ENCODE measurements at places on chromosomes 11 and 22.

DNA sequence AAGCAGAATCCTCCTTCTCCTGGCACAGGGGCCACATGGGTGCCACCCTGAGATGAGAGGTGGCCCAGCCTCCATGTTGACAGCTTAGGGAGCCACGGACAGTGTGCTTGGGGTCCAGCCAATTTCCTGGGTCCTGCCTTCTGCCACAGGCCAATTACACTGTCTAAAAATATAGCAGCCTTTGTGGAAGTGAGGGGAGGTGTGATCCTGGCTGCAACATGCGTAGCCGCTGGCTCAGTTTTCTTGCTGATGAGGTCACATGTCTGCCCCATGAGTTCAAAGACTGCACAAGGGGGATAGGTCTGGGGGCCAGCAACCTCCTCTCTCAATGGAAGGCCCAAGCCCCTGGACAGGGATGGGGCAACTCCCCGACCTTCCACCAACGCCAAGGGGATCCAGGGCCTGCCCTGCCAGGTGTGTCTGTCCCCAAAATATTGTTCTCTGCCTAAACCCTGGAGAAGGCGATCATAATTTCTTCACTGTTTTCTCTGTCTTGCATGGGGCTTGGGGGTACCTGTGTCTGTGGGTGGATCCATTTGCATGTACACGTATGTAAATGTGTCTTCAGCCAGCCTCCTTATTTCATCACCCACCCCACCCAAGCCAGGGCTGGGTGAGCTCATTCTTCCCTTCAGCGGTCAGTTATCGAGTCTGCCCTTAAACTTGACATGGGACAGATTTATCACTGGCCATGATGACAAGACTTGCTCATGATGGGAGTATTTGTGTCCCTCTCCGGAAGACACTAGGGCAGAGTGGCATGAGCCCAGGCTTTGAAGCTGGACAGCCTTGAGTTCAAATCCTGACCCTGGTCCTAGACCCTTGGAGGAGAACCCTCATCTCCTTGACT lies 59.4 kb downstream of the OTOG start:
- no peak for DNase-seq

DNA sequence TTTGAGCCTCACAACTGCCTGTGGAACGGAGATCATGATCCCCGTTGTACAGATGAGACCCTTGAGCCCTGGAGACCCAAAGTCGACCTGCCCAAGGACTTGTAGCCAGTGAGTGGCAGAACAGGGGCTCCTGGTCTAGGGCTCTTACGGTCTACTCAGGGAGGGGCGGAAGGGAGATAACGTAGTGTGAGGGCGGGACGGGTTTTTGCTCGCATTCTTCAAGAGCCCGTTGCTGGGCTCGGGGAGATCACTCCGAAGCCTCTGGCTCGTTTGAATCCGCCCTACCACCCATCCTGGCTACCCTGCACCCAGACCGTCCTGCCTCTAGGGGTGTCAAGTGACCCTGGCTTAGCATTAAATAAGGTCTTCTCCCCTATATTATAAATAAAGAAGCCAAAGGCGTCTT lies 639 bp downstream of the CRY2 start:
- DNase-seq = no peak

- DNase-seq = no peak
Observed at GRCh38 chr11:40061221-40061620, 1398.2 kb downstream of the LRRC4C start.

GRCh38 chr22:45888221-45889092 lies 88.5 kb downstream of the WNT7B start:
- DNase-seq = no peak

GRCh38 chr11:5796541-5796940 lies 5.5 kb upstream of the OR52N1 start:
- DNase-seq = no peak

DNA sequence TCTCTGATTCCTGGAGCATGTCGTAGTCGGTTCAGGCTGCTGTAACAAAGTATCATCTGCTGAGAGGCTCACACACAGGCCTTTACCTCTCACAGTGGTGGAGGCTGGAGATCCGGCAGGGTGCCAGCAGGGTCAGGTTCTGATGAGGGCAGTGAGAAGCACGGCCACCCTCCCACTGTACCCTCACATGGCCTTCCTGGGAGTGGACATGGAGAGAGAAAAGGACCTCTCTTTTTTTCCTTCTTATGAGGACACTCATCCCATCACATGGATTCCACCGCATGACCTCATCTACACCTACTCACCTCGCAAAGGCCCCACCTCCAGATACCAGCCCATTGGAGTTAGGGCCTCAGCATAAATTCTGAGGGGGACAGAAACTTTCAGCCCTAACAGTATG lies 99.5 kb downstream of the BCR start:
- DNase-seq = no peak

- DNase-seq = no peak
Observed at GRCh38 chr11:32313477-32313876, 121.9 kb downstream of the WT1 start.

GRCh38 chr11:79087961-79088318 lies 352.9 kb downstream of the TENM4 start:
- DNase-seq = no peak

DNA sequence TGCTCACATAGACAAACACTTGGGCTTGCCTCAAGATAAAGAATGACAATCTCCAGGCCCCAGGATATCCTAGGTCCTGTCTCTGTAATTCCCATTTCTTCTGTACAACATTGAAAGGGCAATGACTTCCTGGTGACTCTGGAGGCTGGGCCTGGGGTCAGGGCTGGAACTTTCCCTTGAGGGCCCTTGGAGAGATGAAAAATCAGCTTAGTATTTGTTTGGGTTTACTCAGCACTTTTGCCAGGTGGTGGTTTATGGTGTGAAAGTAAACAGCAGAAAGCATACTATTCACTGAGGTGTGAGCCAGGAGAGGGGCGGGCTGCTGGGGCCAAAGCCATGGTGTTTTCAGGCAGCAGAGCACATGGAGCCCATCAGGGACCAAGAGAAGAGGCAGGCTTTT lies 214.7 kb upstream of the NARS2 start:
- no peak for DNase-seq

GRCh38 chr22:25100948-25101347 lies 98.7 kb upstream of the CRYBB3 start:
- no peak for DNase-seq

DNA sequence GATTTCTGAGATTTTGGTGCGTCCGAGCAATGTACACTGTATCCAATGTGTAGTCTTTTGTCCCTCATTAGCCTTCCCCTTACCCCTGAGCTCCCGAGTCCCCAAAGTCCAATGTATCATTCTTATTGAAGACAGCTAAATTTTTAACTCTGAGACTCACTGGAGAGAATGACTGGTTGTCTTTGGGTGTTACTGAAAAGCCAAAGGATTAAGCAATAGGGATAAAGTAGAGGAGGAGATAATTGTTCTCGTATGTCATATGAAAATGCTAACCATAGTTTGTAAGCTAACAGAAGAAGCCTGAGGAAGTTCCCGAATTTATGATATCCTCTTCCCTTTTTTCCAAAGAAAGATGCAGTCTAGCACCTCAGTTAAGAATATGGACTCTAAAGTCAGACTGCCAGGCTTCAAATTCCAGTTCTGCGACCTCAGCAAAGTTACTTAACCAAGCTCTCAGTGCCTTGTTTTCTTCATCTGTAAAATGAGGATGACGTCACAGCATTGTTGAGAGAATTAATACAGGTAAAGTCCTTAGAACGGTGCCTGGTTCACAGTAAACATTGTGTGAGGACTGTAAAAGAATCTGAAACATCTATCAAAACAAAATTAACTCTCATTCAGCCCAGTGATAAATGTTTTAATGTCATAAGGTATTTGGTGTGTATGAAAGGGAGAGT lies 1.6 kb upstream of the MSANTD2 start:
- DNase-seq = no peak

- DNase-seq = no peak
Observed at GRCh38 chr11:69915501-69916250, 96.5 kb upstream of the FGF3 start.

- no peak for DNase-seq
Observed at GRCh38 chr22:43298062-43298801, 44.9 kb downstream of the SCUBE1 start.

DNA sequence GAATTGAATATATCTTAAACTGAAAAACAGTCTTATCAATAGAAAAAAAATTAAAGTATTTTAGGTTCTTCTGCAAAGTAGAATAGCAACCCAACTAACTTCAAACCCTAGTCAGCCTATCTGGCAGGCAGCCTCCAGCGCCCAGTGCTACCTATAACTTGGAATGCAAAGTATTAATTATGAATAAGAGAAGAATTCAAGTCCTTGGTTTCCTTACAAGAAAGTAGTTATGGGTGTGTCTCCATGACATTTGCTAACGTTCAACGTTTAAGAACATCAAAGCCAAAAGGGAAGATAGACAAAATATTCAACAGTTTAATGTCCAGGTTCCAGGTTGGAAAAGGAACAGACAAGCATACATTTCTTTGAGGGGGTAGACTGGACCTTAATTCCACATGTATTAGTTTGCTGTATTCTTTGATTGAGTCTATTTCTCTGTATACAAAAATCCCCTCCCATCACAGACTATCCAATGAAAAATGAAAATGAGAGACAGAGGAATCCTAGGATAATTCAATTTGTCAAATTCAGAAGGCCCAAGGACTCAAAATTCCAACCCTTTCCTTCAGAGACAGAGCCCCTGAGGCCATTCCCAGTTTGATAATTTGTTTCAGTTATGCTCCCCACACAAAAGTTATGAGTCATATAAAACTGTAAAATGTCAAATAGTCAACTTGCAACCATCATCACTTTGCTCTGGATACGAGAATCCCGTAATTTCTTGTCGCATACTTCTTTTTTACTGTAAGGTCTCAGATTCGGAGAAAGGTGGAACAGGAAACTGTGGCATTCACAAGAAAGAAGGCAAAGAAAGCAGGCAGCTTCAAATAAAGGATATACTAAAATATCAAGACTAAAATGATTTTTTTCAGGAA lies 83.7 kb upstream of the CHRM4 start:
- no peak for DNase-seq

DNA sequence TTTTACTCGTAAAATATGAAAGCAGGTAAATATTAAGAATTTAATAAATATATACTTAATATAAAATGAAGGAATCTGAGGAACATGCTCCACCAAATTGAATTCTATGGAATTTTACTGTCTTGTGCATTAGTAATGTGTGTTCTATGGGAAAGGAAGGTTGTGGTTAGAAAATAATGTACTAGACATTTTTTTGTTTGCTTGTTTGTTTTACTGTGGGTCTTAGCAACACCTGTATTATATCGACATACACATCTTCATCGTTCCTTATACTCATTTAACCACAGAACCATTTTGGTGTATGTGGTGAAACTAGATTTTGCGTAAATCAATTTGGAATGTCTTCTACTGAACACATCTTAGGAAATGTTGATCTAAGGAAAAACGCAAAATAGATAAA lies 114.1 kb upstream of the MTMR2 start:
- no peak for DNase-seq

- DNase-seq = no peak
Observed at GRCh38 chr22:33535937-33536875, 384.1 kb downstream of the LARGE1 start.

- no peak for DNase-seq
Observed at GRCh38 chr11:96160732-96161306, 182.2 kb downstream of the MAML2 start.

DNA sequence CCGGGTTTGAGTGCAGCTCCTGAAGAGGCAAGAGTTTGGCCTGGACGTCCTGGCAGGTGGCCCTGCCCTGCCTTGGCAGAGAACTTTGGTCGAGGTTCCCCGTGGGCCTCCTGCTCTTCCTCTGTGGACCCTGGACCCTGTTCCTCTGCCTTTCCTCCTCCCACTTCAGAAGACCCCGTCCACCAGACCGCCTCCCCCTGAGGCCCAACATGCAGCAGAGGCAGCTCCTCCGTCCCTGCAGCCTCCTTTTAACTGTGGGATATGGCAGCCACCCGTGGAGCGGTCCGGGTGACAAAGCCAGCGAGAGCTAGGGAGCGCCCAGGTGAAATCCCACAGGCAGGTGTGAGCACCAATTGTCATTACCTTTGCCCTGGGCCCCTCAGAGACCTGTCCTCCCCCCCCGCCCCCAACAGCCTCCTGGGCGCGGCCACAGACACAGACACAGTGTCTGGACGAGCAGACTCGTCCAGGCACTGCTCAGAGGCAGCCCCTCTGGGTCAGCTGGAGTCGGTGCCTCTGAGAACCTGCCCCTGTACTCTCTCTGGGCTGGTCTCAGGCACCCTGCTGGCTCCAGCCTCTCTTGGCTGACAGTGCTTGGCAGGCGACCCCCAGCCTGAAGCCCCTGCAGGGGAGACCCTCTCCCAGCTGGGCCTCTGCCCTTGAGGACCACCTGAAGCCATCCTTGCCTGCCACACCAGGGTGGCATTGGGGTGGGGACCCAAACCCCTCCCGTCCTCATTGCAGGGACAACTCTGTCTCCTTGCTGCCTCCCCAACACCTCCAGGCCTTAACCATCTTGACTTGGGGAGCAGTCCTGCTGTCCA lies 4.1 kb upstream of the PTDSS2 start:
- DNase-seq = no peak

DNA sequence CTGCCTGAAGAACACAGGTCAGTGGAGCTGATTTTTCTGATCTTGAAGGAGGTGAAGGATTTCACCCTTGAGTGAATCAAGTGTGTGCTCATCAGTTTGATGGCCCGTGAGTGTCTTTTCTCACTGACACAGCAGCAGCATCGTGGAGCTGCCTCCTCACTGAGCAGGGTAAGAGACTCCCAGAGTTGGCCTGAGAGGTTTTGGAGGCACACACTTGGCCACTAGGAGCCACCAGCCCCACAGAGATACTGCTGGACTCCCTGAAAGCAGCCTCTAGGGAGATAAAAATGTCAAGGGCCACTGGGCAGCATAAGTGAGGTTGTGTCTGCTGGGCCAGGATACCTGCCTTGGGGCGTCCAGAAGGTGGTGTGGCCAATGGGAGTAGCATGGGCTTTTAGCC lies 245.4 kb downstream of the GRIK4 start:
- DNase-seq = no peak

Data from cerebellar nuclear complex (tissue), 1 donor.